H4 (cell line): ENCODE measurements at places on chromosomes 7 and 10.

- DNase-seq: no peak
These were observed 38.6 kb downstream of the FZD1 start for GRCh38 chr7:91302794-91303193.

DNA sequence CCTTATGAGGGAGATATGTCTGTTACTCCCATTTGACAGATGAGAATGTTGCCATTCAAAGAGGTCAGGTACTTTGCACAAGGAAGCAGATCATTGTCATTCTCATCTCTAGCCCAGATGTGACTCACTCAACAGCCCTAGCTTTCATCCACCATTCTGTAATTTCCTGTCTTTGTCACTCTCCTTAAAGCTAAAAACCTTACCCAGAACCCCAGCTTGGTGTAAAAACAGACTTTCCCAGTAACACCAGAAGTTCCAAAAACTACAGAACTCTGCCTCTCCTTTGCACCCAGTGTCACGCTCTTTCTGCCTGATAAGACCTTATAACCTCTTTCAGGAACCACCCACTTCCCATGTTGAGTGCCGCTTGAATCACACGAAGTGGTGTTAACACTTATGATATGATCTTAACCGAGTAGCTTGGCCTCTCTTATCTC is 89.1 kb upstream of the SP4 start:
- no peak for DNase-seq

GRCh38 chr7:39810204-39810642 is 139.8 kb upstream of the CDK13 start:
- no peak for DNase-seq

GRCh38 chr7:12715372-12716133 is 28.1 kb downstream of the ARL4A start:
- peak; percentile 100 for DNase-seq

DNA sequence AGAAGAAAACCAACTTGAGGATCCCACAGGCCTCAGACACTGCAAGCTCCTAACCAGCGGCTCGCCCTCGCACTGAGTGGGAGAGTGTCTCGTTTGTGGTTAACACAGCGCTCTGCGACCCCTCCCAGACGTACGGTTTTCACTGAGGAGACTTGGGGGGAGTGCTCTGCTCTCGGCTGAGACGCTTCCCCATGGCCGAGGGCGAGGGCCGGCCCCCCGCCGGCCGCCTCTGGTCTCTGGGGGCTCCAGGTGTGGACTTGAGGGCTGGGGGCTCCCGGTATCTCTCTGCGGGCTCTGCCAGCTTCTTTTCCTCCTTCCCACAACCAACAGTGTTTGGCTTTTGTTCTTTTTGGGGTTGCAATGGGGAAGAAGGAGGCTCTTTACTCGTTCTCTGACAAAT is 118.7 kb downstream of the LARP4B start:
- DNase-seq: no peak

DNA sequence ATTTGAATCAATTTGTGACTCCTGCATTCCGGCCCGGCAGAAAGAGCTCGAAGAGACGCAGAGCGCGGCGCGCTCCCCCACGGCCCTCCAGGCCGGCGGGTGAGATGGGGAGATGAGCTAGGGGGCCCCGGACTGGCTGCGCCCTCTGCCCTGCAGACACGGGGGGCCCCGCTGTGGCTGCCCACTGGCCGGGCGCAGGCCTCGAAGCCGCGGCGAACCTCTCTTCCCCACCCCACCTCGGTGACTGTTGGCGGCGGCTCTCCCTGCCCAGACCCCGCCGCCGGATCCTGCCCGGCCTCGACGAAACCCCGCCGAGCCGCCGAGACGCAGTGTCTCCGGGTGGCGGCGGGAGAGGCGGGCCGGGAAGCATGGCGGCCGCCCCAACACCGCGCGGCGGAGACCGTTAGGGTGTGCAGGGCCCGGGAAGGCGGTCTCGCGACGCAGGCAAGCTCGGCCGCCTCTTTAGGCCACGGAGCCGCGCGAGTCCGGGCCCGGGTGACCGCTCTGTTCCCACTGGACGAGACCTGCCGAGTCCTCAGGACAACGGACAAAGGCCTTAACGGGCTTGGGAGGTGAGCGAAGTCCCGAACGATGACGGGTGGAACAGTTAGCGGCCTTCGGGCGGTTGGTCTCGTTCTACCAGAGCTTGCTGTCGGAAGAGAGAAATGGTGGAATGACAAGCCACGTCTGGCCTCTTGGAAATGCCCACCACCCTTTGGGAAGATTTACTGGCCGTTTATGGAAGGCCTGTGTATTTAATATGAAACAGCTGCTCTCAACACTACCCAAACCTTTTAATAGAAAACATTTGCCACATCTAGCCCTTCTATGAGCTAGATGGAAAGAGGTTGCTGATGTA is 24.3 kb downstream of the NUP42 start:
- no peak for DNase-seq

DNA sequence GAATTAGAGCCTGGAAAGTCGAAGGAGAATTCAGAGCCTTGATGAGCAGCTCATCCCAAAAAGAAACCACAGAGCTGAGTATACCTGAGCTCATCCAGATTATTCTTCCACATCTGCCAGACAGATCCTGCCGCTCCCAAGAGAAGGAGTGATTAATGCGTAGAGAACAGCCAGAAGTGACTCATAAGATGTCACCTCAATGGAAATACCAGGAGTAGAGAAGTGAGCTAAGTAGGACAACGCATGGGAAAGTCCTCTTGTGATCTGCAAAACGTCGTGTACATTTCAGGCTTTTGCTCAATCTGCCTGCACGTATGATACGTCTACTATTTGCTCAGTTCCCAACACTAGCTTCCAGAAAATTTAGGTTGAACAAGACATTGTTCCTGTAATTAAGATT is 230.5 kb upstream of the AUTS2 start:
- DNase-seq: peak; percentile 35

GRCh38 chr7:14233076-14233867 is 243.8 kb upstream of the ETV1 start:
- no peak for DNase-seq

- DNase-seq: no peak
These were observed 6.9 kb downstream of the GRB10 start for GRCh38 chr7:50775836-50776235.

DNA sequence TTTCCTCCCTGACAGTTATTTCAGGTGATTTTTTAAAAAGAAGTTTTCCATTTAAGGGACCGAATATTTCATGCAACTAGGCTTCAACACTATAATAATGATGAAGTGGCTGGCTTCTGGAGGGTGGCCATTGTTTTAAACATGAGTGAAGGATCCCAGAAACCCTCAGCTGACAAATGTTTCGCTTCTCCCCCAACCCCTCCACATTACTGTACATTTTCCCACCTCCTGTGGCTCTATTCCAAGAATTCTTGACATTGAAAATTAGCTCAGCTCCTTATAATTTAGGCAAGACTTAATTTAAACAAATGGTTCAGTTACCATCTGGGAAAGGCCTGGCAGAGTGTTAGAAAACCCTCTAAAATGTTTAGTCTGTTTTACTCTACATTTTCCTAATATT is 129.9 kb upstream of the CDCA7L start:
- DNase-seq: no peak

- DNase-seq: no peak
These were observed at the start of gene PAXIP1 for GRCh38 chr7:155003092-155003375. Gene PAXIP1 (minus strand): TSS chr7:155003124. CDS start chr7:155002929, 195 bp downstream.

- DNase-seq: no peak
These were observed 34.8 kb downstream of the PIP4K2A start for GRCh38 chr10:22679608-22680007.

DNA sequence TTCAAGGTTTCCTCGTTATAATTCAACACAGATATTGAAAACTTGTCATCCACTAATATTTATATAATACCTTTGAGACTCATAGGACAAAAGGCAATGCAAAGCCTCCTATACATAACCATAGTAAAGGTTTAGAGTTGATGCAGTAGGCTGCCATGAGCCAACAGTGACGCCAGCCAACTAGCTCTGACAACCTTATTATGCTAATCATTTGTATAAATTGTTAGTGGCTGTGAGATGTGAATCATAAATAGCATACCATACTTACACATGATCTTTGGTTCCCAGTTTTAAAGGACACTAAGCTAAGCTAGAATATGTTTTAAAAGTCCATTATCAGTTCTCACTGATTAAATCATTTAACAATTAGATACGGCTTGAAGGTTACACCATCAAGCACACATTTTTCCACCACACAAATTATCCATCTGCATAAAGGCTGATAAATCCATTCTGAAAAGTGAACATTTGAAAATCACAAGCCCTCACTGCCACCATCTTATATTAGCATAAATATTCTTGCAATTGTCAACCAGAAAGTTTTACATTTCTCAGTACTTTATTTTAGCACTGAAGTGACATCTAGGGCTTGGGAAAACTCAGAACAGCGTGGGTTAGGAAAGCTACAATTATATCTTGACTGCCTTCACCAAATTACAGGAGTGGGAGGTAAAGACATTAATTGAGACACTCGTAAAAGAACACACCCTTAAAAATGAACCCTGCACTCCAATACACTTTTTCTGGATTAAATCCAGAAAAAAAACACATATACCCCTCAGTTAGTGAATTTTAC is 30.7 kb downstream of the COA1 start:
- no peak for DNase-seq

DNA sequence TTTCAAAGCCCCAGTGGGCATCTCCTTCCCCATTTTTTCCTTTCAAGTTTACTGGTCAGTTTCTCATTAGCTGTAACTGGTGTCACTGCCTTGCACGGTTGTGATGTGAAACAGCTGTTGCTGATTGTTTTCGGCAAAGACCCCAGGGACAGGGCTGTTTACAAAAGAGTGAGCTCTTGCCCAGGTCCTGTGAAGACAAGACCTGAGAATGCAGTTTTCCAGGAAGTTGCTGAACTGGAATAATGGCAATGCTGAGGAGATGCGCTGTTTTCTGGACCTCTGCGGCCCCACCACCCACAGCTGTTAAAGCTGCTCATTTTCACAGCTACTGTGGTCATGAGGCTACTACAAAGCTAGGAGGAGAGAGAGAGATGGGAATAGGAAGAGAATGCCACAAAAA is 116.6 kb upstream of the RSU1 start:
- no peak for DNase-seq

- DNase-seq: no peak
These were observed 68.8 kb upstream of the ABLIM1 start for GRCh38 chr10:114726820-114727271.

GRCh38 chr7:139230023-139230422 is 1.0 kb upstream of the UBN2 start:
- no peak for DNase-seq

- no peak for DNase-seq
These were observed 165.7 kb downstream of the LRMDA start for GRCh38 chr10:75596930-75597620.

GRCh38 chr7:37943905-37944736 is 23.7 kb downstream of the EPDR1 start:
- DNase-seq: no peak

DNA sequence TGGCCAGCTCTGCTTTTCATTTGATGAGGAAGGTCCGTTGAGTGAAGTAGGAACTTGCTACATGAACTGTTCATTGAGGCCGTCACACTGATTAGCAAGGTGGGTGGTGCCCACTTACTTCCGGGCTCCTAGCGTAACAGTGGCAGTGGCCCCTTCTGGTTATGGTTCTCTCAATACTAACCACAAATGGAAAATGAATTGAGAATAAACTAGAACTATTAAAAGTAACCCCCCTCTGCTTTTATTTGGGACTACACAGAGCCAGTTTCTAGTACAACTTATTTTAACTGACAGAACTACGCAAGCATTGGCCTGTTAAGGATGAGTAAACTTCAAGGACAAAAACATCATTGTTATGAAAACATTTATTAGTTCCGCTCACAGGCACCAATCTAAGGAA is 519.1 kb downstream of the INHBA start:
- no peak for DNase-seq

GRCh38 chr10:12348294-12348869 is 965 bp upstream of the CAMK1D start:
- no peak for DNase-seq

DNA sequence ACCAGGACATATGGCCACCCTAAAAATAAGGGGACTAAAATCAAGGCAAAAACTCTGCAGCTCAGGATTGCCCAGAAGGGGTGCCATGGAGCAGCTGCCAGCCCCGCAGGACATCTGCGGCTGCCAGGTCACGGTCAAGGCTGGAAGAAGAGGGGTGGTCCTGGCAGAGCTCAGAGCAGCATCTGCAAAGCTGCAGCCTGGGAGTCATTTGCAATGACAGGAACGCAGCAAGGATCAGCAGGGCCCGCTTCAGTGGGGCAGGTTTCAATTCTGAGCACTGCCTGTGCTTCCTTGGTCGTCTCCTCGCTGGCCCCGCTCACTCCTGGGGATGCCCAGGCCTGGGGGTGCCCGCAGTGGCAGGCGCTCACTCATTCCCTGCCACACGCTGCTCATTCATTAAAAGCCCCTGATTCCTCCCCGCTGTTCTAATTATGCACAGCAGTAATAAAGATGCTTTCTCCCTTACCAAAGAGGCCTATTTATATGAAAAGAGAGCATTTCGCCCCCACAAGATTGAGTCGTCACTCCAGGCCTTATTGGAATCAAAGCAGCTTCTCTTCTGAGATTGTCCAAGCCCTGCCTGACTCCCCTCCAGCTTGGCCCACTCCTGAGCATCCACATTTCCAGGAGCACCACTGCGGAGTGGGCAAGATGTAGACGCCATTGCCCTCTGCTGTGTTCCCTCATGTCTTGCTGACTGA is 4.6 kb downstream of the HSPA12A start:
- no peak for DNase-seq

- DNase-seq: peak; percentile 90
These were observed 4.2 kb upstream of the HOXA7 start for GRCh38 chr7:27160546-27161213.

DNA sequence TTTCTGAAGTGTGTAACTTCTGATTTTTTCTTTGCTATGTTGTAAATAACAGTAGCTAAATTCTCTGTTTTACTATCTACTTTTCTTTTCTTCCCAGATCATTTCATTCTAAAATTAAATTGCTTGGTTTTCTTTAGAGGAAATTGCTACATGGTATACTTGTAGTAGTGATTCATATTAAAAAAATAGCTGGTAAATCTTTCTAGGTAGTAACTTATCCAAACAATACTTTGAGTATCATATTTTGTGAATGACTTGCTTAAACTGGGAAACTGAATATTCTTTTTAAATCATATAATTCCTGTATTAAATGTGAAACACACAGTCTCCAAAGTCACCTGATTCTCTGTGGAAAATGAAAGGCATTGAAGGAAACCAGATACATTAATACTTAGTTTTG is 85.5 kb downstream of the ZNRF2 start:
- DNase-seq: no peak

GRCh38 chr7:97873606-97874005 is 1.4 kb upstream of the ASNS start:
- no peak for DNase-seq

DNA sequence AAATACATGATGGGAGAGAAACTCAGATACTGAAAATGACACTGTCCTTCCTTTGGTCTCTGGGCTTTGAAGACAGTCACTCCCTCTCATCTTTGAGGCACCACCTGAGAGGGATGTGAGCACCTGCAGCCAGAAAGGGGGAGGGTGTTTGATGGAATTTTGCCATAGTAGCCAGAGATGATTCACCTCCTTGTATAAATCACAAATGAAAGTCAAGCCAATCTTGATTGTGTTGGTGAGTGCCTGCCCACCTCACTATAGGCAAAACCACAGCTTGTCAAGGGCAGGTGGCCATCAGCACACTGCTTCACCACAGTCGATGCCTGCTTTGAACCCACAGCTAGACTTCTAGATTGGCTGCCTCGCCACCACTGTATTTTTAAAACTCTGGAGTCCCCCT is 48.2 kb downstream of the PON1 start:
- DNase-seq: no peak
